ENCODE measurements at places on chromosomes 3 and 15.

DNA sequence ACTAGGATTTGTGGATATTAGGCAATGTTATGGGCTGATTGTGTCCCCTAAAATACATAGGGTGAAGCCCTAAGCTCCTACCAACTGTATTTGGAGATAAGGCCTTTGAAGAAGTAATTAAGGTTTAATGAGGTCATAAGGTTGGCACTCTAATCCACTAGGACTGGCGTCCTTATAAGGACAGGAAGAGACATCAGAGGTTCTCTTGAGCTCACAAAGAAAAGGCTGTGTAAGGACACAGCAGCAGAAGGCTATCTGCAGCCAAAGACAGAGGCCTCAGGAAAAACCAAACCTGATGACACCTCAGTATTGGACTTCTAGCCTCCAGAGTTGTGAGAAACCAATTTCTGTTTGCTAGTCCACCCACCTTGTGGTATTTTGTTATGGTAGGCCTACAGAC lies 416.7 kb downstream of the ZBTB20 start:
- DNase-seq = no peak

GRCh38 chr15:40567111-40567510 lies 2.0 kb upstream of the RPUSD2 start:
- no peak for DNase-seq

DNA sequence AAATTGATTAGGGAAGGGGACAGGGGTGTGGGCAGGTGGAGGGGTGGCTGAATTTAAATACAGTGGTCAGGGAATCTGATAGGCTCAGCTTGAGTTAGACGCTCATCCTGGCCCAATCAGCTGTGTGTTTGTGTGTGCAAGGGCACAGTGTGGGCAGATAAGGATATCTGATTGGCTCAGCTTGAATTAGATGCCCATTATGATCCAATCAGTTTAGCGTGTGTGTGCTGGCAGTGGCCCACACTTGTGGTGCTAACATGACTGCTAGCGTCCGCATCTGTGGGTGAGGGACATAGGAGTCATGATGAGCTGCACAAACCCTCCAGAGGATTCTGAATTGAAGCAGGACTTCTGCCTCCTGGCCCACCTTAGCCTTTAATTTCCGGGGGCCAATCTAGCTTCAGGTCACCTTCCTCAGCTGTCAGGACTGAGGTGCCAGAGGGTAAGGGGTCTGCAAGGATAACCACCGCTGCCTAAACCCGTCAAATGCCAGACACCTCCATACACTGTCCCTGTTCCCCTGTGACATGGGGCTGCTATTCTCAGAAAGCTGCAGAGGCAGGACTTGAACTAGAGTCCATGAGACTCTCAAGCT lies 97.3 kb downstream of the CORO2B start:
- no peak for DNase-seq

DNA sequence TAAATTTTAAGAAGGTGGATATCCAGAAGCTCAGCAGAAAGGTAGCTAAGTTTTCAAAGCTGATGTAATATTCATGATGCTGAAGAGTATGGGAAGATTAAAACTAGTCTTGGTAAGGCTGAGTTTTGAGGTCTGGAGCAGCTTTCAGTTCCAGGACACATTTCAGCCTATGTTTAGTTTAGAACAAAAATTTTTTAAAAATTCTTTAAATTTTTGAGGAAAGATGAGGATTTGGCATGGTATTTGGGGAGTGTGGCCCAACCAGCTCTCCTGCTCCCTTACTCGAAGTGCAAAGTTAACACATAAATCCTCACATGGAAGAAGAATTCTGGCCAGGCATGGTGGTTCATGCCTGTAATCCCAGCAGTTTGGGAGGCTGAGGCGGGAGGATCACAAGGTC lies 1039.1 kb downstream of the NAALADL2 start:
- DNase-seq = no peak

DNA sequence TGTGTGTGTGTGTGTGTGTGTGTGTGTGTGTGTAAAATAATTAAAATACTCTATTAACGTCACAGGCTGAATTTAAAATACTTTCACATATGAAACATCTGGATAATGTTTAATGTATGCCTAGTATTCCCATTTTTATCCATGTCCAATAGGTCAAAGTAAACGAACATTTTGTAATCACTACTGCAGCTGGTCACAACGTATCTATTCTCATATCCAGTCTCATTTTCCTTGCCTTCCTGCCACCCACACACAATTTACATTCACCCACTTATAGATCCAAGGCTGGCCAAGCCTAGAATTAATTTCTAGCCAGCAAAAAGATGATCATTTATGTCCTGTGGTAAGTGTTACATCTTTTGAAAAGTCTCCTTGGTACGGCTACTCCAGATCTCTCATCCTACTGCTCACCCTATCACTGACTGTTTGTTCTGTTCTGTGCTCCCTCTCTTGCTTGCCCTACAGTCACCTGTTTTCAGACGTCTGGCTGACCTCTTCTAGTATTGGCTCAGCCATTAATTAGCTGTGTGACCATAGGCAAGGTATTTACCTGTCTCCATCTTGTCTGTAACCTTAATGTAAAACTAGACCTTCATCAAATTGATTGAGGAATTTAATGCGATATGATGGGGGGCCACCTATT lies 17.6 kb downstream of the SERPINI2 start:
- no peak for DNase-seq

GRCh38 chr3:73432023-73432705 lies 192.6 kb downstream of the PDZRN3 start:
- no peak for DNase-seq

DNA sequence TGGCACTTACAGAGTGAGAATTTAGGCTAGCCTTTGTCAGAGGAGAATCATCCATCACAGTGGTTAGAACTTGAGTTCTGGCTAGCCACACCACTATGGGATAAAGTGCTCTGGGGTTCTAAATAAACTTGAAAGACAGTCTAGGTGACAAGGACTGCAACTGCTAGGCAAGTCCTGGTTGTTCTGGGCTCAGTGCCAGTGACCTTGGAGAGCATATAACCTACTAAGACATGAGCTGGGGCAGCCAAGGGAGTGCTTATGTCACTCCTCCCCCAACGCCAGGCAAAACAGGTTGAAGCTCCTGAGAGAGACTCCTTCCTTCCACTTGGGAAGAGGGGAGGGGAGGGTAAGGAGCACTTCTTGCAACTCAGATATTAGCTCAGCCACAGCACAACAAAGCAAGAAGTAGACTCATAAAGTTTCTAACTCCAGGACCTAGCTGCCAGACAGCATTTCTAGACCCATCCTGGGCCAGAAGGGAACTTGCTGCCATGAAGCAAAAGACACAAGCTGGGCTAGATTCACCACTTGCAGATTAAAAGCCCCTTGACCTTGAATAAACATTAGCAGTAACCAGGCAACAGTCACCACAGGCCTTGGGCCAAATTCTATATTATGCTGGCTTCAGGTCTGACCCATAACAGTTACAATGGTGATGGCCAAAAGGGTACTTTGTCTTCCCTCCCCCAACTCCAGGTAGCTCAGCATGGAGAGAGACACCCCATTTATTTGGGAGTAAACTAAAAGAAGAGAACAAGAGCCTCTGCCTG lies 963.7 kb downstream of the PLOD2 start:
- DNase-seq = no peak

GRCh38 chr3:9301798-9302197 lies 52.4 kb upstream of the SRGAP3 start:
- DNase-seq = no peak

- DNase-seq = no peak
Measured at GRCh38 chr3:86152620-86153019, 838.3 kb downstream of the VGLL3 start.

GRCh38 chr3:127902486-127902885 lies 12.5 kb upstream of the KBTBD12 start:
- DNase-seq = no peak

DNA sequence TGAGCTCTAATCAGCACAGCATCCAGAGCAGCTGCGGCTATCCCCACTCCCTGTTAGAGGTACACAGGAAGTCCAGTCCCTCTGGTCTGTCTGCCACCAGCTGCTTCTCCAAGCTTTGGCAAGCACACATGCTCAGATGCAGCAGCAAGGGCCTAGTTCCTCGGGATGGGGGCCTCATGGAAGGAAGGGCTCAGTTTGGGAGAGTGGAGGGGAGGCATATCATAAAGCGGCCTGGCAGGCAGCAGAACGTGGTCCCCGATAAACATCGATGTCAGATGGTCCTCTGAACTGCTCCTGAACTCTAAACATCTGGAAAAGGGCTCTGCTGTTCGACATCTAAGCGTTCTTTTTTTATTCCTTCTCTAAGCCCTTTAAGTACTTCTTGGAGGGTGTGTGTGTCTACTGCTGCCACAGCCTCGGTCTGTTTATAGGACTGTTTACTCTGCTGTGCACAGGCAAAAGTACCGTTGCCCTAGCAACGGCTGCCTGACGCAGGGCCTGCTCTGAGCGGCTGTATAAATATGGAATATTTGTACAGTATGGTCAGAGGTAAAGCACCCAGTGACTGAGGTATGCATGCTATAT lies 74.6 kb downstream of the PRICKLE2 start:
- peak; percentile 86 for DNase-seq

- no peak for DNase-seq
Measured at GRCh38 chr3:2360815-2361214, 262.1 kb downstream of the CNTN4 start.

GRCh38 chr3:60140160-60140559 lies 1090.3 kb upstream of the CFAP20DC start:
- no peak for DNase-seq

DNA sequence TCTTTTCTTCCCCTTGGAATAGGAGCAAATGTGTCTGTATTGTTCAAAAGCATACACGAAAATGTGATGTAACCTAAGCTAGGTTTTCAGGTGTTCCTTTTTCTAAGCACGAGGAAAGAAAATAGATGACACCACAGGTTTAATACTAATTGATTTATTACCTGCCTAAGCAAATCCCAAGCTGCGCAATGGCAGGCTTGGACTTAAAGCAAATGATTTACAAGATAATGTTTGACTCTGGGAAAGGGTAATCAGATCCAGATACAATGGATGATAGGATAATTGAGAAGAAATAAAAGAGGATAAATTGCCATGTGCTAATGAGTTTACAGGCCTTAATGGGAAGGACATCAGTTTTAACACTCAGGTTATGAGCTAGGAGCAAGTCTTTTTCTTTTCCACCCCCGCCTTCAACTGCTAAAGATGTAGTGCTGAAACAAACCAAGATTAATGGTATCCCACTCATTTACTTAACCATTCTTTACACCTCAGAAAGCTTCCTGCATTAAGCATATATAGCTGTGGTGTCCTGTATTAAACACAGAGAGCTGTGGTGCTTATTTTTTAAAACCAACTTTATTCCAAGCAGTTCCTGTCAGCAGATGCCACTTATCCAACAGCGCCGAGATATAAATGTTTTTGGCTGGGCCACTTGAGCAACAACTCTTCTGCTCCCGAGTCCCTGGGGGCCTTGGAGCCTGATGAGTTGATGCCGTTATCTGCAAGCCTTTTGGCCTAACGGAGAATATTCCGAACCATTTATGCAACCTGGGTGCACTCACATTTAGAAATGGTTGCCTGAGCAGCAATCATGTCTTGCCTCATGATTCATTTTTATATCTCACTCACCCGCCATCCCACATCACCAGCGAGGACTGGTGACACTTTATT lies 205.5 kb downstream of the MECOM start:
- no peak for DNase-seq

GRCh38 chr3:12041446-12042041 lies 37.4 kb downstream of the SYN2 start:
- no peak for DNase-seq
